Activated T-cell treated with anti-CD3 and anti-CD28 coated beads, Interleukin-2, amount 50 U/mL, for 72 hours (primary cell): ENCODE measurements at places on chromosomes 7 and 10.

DNA sequence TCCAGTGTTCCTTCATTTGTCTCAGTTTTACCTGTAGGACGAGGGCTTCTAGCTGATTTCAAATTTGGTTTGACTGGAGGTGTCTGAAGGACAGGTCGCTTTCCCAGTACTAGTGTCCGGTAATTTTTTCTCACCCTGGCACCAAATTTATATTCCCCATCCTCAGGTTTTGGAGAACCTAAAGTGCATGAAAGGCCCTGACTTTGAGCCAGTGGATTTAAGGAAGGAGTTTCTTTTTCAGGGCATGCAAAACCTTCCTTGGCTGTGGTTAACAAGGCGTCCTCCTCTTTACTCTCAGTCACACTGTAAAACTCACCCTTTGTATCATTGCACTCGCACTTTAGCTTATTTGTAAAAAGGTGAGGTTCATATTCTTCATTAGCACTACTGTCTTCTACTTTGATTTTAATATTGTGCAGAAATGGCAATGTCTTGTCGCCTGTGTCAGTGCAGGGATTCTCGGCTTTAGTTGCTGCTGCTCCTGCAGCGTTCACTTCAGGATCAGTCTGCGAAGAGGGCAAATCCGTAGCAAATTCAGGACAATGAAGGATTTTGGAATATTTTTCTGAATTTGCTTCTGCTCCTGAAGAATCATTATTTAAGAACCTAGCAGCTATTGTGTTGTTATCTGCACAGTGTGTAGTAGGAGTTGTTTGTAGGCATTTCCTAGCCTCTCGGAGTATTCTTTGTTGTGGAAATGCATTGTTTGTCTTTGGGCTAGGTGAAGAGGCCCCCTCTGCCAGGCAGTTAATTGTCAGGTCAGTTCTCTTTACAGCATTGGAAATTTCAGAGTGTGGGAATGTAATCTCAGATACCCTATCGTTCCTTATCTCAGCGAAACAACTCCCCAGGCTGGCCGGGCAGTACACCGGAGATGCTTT is 9.9 kb downstream of the SKIDA1 start:
- H3K27ac ChIP-seq: no peak overlapping the region
- DNase-seq: no peak
- peaks cover 32% of the 10 kb centered on the region for H3K4me1 ChIP-seq
- peaks cover 2% of the 10 kb centered on the region for H3K36me3 ChIP-seq
- H3K27me3 ChIP-seq: peaks cover 74% of the 10 kb centered on the region
- peak overlapping the region; percentile 28 for H3K4me3 ChIP-seq

DNA sequence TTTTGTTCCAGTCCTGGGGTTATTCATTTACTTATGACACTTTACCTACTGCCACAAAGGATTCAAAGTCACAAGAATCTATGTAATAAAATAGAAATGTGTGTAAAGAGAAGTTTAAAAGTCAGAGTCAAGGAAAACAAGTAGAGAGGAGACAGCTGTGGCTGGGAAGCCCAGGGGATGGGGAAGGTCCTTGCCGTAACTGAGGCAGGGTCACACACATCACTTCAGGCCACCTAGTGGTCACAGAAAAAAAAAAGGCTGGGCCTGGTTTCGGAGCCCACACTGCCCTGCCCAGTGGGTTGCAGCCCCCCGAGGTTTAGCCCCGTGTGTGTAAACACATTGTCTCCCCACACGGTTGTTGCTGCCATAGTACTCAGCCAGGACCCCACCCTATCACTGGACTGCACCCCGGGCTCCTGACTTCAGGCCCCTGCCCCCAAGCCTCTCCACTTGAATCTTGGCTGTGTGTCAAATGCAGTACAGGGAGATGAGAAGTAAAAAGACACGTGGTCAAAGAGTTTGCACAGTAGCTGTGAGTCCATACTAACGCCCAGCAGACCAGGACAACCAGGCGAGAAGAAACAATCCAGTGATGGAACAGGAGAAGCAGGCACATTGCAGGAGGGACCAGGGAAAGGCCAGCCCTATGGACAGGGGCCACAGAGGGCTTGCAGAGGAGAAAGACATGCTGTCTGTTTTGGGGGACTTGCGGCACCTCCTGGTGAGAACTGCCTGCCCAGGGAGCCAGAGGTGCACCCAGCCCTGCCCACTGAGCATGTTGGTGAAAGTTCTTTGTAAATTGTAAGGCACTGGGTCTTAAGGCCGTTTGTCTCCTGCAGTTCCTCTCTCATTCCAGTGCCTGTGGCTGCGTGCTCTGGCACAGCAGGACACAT is 91.4 kb upstream of the MACROH2A2 start:
- DNase-seq: no peak
- H3K4me3 ChIP-seq: no peak overlapping the region
- no peaks in the 10 kb centered on the region for H3K4me1 ChIP-seq
- H3K27me3 ChIP-seq: peaks cover 25% of the 10 kb centered on the region

DNA sequence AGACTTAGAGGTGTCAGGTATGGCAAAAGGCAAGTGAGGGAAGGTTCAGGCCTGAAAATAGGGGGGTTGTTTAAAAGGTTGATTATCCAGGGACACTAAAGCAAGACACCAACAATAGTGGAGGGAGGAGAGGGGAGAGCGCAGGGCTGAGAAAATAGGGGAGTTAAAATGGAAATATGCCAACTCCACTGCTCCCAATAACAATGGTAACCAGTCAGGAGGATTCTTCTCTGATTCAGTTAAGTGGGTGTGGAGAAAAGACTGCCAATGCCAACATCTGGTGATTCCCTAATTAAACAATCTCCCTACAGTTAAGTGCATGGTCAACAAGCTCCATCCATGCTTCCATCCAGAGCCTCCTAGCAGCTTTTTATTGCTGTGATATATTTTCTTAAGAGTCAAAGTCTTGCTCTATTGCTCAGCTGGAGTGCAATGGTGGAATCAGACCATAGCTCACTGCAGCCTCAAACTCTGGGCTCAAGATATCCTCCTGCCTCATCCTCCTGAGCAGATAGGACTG is 183.3 kb downstream of the JAZF1 start:
- H3K27me3 ChIP-seq: no peaks in the 10 kb centered on the region
- no peaks in the 10 kb centered on the region for H3K36me3 ChIP-seq
- no peak overlapping the region for H3K4me3 ChIP-seq
- no peak overlapping the region for H3K27ac ChIP-seq
- H3K4me1 ChIP-seq: no peaks in the 10 kb centered on the region
- no peak for DNase-seq

DNA sequence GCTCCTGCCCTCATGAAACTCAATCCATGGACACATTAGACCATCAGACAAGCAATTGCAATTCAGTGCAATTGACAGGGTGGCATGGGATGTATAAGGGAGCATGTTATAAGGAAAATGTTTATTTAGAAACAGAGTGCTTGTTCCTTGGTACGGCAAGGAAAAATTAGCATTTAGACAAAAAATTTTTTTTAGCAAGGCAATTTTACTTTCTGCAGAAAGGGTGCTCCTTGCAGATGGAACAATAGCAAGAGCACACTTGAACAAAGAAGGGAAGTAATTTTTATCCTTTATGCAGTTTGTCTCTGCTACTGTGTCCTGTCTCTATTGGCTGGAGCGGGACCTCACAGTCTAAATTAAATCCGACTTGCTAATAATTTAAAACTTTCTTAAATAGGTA is 6.2 kb upstream of the BAG3 start:
- H3K36me3 ChIP-seq: no peaks in the 10 kb centered on the region
- peaks cover 9% of the 10 kb centered on the region for H3K27me3 ChIP-seq
- no peak overlapping the region for H3K4me3 ChIP-seq
- H3K4me1 ChIP-seq: peaks cover 26% of the 10 kb centered on the region
- H3K27ac ChIP-seq: no peak overlapping the region

GRCh38 chr10:22320591-22321155 is at the start of gene BMI1:
Gene BMI1, plus strand, starts transcription at chr10:22321099. Its CDS starts 5,351 bp downstream, at chr10:22326450.
- peaks cover 41% of the 10 kb centered on the region for H3K27me3 ChIP-seq
- H3K4me1 ChIP-seq: peaks cover 67% of the 10 kb centered on the region
- peak within 1 kb of the TSS; percentile 96 for H3K4me3 ChIP-seq
- H3K27ac ChIP-seq: peak within 1 kb of the TSS; percentile 93

GRCh38 chr10:122780391-122780790 is 65.3 kb downstream of the CUZD1 start:
- DNase-seq: no peak
- H3K4me1 ChIP-seq: no peaks in the 10 kb centered on the region

GRCh38 chr10:62373995-62374861 is at the start of gene ZNF365:
Gene ZNF365, plus strand, starts transcription at chr10:62374369. Its CDS starts 1,825 bp downstream, at chr10:62376194.
- H3K4me1 ChIP-seq: peaks cover 10% of the 10 kb centered on the region
- peaks cover 37% of the 10 kb centered on the region for H3K27me3 ChIP-seq

GRCh38 chr10:105718207-105718995 is 1077.3 kb downstream of the SORCS3 start:
- peaks cover 2% of the 10 kb centered on the region for H3K36me3 ChIP-seq
- H3K27ac ChIP-seq: no peak overlapping the region
- no peaks in the 10 kb centered on the region for H3K27me3 ChIP-seq
- no peaks in the 10 kb centered on the region for H3K4me1 ChIP-seq

DNA sequence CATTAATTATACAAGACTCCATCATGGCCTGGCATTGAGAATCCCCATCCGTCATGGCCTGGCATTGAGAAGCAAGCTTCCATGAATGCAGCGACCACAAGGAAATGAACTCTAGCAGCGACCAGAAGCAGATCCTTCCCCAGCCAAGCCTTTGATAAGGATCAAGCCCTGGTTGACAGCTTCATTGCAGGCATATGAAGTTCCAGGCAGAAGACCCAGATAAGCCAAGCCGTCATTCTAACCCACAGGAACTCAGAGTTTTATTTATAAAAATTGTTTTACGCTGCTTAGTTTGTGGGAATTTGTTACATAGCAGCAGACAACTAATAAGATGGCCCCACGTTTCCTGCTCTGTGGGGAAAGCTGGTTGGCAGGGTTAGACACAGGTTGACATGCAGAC is 642.3 kb downstream of the GATA3 start:
- H3K4me1 ChIP-seq: no peaks in the 10 kb centered on the region
- peaks cover 3% of the 10 kb centered on the region for H3K36me3 ChIP-seq
- DNase-seq: no peak
- H3K4me3 ChIP-seq: no peak overlapping the region

- no peaks in the 10 kb centered on the region for H3K36me3 ChIP-seq
- H3K27me3 ChIP-seq: peaks cover 17% of the 10 kb centered on the region
These were observed 11.2 kb downstream of the SLC13A4 start for GRCh38 chr7:135716677-135717238.

DNA sequence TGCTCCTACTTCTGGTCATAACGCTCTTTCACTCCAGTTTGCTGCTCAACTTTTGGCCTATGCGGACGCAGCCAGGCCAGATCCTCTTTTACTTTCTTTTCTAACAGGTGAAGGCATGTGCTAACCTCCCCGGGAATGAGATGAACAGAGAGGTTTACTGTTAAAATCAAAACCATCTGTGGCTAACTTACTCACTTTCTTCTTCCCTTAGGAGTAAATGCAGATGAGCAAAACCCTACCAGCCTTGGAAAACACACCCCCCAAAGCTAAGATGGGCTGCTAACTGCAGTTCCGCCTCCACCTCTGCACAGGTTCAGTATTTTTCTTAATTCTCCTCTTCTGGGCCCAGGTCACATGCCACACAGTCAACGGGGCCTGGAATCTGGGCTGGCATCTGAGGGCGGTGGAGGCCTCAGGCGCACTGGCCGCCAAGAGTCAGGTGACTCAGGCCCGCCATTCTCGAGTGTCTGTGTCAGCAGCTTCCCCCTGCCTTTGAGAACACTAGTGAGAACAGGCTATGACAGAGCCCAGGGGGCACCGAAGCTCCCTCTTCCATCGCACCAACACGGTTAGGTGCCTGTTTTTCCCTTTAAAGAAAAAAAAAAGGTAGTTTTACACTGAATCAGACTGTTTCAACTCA is 11.1 kb downstream of the FAM53B start:
- H3K27ac ChIP-seq: peak overlapping the region; percentile 58
- peaks cover 2% of the 10 kb centered on the region for H3K36me3 ChIP-seq

GRCh38 chr7:129210256-129210988 is 14.4 kb upstream of the AHCYL2 start:
- no peaks in the 10 kb centered on the region for H3K36me3 ChIP-seq
- H3K27me3 ChIP-seq: no peaks in the 10 kb centered on the region
- DNase-seq: peak; percentile 84
- no peaks in the 10 kb centered on the region for H3K4me1 ChIP-seq
- no peak overlapping the region for H3K4me3 ChIP-seq
- no peak overlapping the region for H3K27ac ChIP-seq

DNA sequence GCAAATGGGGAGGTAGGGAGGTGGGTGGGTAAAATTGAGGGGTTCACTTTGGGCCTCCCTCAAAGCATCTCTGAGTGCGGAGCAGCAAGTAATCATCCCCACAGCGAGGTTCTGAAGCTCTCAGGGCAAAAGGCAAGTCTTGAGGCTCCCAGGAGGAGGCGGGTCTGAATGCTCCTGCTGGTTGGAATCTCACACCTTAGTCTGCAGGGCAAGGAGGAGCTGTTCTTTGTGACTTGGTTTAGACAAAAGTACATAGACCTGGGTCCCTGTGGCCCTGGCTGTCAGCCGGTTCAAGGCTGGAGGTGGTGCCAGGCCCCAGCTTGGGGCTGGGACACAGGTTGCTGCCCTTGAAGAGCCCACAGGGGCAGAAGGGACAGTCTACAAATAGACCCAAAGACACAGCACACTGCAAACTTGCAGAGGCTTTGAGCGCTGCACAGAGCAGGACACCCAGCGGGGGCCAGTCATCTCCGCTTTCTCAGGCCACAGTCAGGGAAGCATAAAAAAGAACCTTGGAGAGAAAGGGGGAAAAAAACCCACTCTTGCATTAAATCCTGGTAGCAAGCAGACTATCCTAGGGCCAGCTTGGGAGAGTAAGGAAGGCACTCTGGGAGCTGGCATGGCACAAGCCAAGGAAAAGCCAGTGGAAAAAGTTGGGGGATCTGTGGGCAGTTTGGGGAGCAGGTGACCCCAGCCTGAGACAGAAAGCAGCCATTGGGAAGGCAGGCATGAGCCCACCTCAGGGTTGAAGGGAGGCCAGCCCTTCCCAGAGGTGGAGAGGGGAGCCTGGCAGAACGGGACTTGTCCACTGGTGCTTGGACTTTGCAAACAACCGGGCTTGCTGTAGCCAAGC is 926 bp upstream of the C10orf71 start:
- H3K4me1 ChIP-seq: no peaks in the 10 kb centered on the region
- no peaks in the 10 kb centered on the region for H3K27me3 ChIP-seq
- H3K4me3 ChIP-seq: no peak overlapping the region
- H3K27ac ChIP-seq: no peak overlapping the region
- no peaks in the 10 kb centered on the region for H3K36me3 ChIP-seq

DNA sequence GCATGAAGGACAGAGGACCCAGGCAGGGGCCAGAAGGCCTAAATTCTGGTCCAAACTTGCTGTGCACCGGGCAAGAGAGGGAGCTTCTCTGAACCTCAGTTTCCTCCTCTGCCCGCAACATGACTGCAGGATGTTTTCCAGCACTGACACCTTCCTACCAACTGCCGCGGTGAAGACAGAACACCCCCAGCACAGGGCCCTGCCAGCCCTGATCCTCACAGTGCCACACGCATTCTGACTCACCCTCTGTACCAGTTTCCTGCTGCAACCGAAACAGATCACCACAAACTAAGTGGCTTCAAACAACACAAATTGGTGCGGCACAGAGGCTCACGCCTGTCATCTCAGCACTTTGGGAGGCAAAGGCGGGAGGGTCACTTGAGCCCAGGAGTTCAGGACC is 18.1 kb downstream of the MAD1L1 start:
- no peak overlapping the region for H3K27ac ChIP-seq
- H3K27me3 ChIP-seq: no peaks in the 10 kb centered on the region
- DNase-seq: peak; percentile 26
- H3K36me3 ChIP-seq: peaks cover 7% of the 10 kb centered on the region
- no peak overlapping the region for H3K4me3 ChIP-seq

- no peak for DNase-seq
- H3K27me3 ChIP-seq: no peaks in the 10 kb centered on the region
- H3K4me1 ChIP-seq: peaks cover 74% of the 10 kb centered on the region
- H3K4me3 ChIP-seq: peak overlapping the region; percentile 39
These were observed 71.6 kb upstream of the ZPBP start for GRCh38 chr7:50164559-50165170.

GRCh38 chr7:12256090-12256489 is 45.0 kb downstream of the TMEM106B start:
- peaks cover 6% of the 10 kb centered on the region for H3K4me1 ChIP-seq
- H3K27ac ChIP-seq: no peak overlapping the region
- peak overlapping the region; percentile 13 for H3K4me3 ChIP-seq
- peaks cover 13% of the 10 kb centered on the region for H3K27me3 ChIP-seq
- peaks cover 25% of the 10 kb centered on the region for H3K36me3 ChIP-seq
